ENCODE measurements at places on chromosomes 12 and 14.

GRCh38 chr12:4380332-4380731 is 820 bp upstream of the FGF23 start:
- DNase-seq: no peak

DNA sequence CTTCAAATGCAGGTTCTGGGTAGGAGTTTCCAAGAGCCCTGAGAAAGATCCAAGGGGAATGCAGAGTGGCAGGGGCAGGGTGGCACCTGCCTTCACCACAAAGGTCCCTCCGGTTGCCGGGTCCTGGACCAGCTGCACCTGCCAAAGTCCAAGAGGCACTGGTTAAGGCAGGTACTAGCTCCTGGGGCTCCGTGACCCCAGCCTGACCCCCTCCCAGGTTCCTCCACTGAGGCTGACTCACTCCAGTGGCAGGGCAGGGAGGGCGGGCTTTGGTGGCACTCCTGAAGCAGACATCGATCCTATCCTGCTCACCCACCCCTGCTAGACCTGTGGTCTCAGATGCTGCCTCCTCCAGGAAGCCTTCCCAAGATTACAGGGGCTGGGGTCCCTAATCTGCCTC is 11.4 kb downstream of the RPS6KL1 start:
- DNase-seq: no peak

DNA sequence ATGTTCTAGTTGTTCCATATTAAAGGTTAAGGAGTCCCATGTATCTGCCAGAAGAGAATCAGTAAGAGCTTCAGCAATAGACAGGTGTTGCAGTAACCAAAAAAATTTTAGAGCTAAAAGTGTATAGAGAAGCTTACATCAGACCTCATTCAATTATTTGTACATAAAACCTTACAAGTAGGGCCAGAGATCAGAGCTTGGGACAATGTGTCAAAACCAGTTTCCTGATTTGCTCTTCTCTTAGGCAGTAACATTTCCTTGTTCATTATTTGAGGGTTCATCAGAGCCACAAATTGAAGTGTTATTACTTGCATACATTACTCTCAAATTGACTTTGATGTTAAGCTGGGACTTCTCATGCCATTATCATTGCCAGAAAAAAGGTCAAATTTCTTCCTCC is 55.5 kb upstream of the ATXN7L3B start:
- DNase-seq: no peak

- no peak for DNase-seq
Observed at GRCh38 chr12:92369056-92369455, 223.4 kb upstream of the BTG1 start.

DNA sequence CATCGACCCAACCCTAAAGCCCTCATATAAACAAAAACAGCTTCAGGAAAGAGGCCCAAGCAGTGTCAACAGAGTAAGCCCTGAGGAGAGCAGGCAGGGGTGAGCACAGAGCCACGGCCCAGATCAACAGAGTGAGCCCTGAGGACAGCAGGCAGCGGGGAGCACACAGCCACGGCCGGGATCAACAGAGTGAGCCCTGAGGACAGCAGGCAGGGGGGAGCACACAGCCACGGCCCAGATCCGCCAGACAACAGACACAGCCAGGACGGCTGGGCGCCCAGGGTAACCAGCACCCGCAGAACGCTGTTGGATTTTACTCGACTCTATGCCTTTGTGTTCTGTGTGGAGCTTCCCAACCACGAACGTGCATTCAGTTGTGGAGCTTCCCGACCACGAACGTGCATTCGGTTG is 15.0 kb downstream of the CCDC85C start:
- DNase-seq: no peak

GRCh38 chr14:21095430-21096205 is 2.8 kb downstream of the ZNF219 start:
- no peak for DNase-seq

- DNase-seq: no peak
Observed at GRCh38 chr12:110093631-110094311, 30.4 kb upstream of the IFT81 start.

DNA sequence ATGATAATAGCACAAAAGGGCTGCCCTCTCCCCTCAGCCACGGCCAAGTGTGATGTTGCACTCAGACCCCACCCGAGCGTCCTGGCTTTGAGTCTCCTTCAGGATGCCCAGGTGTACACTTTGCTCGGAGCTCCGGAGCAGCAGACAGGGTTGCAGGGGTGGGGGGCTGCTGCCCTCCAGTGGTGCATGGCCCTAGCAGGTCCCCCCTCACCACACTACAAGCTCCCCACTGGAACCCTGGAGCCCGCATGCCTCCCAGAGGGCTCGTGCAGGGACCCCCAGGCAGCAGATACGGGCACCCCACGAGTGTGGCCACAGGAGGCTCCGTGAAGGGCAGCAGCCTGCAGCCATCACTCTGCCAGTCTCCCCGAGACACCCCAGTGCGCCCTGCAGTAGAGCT is 69.9 kb upstream of the C14orf180 start:
- DNase-seq: no peak

DNA sequence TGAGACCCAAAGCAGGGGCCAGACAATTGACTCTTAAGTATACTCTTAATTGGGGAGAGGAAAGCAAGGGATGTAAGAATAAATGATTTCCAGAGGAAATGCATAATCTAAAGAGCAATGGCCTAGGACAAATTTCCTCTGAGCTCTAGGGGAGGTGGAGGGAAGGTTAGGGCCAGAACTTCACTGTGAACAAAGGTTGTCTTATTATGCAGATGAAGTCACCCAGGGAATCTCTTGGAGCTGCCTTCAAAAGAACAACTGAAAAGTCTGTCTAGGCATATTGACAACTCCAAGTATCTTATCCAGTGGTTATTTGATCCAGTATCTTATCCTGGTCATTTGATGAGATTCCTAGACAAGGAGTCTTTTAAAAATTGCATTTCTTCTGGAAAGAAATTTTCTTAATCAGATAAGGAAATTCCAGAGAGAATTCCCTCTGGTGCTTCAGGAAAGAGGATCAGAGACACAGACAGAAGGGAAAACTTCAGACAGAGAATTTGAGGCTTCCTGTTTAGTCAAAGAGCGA is 16.5 kb upstream of the SMIM10L1 start:
- no peak for DNase-seq

- DNase-seq: peak; percentile 45
Observed at GRCh38 chr12:62260733-62261683, 804 bp downstream of the USP15 start.

DNA sequence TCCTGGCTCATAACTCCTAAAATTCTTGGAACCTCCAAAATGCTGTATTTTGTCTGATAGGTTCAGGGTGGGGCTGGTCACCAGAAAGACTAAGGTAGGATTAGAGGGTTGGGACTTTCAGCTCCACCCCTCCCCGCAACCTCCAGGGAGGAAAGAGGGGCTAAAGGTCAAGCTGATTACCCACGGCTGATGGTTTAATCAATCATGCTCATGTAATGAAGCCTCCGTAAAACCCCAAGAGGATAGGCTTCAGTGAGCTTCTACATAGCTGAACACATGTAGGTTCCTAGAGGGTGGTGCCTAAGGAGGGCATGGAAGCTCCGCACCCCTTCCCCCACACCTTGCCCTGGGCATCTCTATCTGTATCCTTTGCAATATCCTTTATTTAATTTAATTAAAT is 60.0 kb downstream of the DGLUCY start:
- no peak for DNase-seq

GRCh38 chr12:22631863-22632463 is 7.0 kb downstream of the ETNK1 start:
- DNase-seq: no peak

GRCh38 chr12:38898001-38898684 is 7.2 kb downstream of the CPNE8 start:
- no peak for DNase-seq

- DNase-seq: no peak
Observed at GRCh38 chr14:66378712-66379505, 107.3 kb upstream of the CCDC196 start.

DNA sequence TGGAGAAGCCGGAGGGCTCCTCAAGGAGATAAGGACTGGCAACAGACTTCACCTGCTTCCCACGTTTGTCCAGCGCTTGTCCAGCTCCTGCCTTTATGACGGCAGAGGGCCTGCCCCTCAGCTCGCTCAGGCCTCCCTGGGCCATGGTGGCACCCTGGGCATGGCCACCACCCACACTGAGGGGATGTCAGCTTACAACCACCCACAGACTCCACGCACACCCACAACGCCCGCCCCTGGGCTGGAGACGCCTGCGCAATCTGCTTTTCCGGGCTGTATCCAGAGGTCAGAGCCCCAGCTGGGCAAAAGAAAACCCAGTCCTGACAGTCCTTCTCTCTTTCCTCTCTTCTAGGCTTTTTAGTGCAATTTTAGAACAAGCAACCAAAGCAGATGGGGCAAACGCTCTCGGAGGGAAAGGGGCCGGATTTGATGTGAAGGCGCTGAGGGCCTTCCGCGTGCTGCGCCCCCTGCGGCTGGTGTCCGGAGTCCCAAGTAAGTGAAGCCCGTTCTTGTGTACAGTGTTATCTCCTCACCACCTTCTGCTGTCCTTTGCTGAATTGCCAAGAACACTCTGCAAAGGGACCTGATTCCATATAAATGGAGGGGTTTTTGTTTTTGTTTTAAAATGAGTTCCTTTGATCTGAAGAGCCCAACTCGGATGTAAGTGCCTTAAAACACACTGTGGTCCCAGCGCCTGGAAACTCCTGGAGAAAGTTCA is 337.4 kb upstream of the FKBP4 start:
- no peak for DNase-seq

DNA sequence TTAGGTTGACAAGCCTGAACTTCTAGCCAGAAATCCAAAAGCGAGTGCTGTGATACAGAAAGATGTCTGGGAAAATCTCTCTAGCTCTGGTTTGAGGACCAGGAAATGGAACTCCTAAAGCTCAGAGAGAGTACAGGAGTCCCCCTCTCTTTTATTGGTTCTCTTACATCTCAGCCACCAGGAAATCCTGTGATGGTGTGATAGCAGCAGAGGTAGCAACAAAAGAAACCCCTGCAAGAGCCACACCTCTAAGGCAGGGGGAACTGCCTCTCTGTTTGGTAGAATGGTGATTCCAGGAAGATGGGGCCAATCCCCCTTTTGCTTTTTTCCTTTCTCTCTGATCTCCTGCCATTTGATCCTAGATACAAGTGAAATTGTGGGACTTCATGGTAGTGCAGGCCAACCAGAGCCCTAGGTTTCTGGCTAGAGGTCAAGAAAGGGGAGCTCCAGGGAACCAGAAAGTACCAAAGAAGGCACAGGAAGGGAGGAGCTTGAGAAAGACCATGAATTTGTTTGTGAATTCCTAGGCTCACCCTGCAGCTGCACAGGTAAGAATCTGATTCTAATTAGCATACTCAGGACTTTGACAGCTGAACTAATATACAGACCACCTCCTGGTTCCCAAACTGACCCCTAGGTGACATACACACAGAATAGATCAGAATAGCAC is 88.5 kb downstream of the PAPLN start:
- DNase-seq: no peak

DNA sequence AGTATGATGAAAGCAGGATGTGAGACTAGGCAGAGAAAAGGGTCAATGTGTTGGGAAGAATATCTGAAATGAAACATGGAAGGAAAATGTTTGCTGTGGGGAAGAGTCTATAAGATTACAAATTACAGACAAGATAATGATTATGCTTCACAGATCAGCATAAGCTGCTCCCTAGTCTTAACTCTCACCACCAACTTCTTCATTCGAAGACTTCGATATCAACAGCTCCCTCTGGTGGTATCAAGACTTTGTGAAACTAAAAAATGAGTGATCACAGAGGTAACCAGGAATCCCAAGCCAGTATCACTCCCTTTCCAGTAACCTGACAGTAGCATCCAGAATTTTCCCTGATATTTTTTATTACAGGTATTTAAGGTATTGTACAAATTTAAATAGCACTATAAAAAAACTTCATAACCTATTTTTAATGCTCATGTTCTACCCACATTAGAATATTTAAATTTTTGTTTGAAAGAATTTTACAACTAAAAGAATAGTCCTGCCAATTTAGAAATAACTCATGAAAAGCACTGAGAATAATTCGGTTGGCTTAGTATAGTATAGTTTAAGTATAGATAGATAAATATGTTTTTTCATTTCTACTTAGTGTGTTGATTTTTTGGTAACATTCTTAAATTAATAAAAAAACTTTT is 84.4 kb downstream of the C2CD5 start:
- DNase-seq: no peak

DNA sequence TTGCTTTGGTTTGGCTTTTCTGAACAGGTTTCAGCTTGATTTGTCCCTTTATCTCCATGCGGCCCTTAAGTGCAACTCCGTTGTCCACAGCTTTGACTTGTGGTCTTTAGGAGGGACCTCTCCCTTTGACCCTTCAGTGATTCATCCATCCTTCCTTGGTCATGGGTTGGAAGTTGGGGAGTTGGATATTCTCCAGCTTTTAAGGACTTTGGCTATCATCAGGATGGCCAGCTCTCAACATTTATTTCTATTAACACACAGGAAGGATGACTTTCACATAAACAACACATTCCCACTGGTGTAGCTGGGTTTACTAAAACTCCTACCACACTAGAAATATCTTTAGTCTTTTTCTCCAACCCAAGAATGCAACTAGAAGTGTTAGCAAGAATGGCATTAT is 50.9 kb upstream of the E2F7 start:
- DNase-seq: no peak

DNA sequence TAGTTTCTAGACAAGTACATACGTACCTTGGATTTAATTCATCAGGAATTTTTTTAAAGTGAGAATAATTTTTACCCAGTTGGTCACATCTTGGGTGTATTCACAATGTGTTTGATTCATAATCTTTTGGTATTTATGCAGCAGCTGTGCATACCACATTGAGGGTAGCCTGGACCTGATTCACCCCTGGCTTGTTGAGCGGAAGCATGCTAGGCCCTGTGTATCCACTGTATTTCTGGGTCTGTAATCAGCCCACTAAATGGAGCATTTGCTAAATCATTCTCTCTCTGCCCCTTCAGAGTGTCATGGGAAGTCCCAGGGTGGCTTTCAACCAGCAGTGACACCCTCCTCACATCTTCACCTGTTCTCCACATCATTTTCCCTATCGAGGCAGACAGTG is 203.8 kb upstream of the RGS6 start:
- no peak for DNase-seq

- DNase-seq: no peak
Observed at GRCh38 chr14:94571395-94571794, 9.8 kb upstream of the SERPINA5 start.

DNA sequence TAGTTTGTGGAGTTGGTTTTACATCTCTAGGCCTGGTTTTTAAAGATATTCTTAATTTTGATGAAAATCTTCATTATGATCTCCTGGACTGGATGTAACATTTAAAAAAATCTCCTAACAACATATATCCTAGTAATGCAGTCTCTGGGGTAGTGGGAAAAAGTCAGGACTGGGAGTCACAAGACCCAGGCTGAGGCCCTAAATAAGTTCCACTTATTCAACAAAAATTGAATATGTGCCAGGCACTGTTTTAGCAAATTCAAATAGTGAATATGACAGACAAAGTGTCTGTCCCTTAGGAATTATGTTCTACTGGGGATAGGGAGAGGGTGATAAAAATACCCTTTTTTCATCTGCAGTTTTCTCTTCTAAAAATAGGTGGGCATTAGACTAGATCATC is 248.4 kb downstream of the PAWR start:
- no peak for DNase-seq

- no peak for DNase-seq
Observed at GRCh38 chr12:13049816-13050215, 5.6 kb downstream of the FAM234B start.

GRCh38 chr12:128323145-128323920 is 56.4 kb downstream of the TMEM132C start:
- DNase-seq: no peak

All from T follicular helper cell (primary cell).